ENCODE measurements at places on chromosomes 16 and 17.
A peak's percentile ranks its signal among the peaks of the same experiment; 100 is the strongest.

DNA sequence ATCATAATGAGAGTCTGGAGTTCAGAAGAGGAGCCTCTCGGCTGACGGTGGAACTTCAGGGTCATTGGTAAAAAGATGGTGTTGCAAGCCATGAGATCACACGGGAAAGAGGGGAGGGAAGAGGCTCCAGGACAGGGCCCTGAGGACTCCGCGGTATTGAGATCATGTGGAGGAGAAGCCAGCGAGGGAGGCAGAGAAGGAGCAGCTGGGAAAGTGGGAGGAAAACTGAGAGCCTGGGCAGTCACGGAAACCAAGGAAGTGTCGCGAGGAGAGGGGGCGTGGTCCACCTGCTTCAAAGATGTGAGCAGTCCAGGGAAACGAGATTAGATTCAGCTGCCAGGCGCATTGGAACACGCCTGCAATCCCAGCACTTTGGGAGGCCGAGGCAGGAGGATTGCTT lies 27.7 kb upstream of the SBK1 start:
- peak; percentile 61 for DNase-seq

GRCh38 chr16:49931916-49932315 lies 76.0 kb upstream of the ZNF423 start:
- no peak for DNase-seq

DNA sequence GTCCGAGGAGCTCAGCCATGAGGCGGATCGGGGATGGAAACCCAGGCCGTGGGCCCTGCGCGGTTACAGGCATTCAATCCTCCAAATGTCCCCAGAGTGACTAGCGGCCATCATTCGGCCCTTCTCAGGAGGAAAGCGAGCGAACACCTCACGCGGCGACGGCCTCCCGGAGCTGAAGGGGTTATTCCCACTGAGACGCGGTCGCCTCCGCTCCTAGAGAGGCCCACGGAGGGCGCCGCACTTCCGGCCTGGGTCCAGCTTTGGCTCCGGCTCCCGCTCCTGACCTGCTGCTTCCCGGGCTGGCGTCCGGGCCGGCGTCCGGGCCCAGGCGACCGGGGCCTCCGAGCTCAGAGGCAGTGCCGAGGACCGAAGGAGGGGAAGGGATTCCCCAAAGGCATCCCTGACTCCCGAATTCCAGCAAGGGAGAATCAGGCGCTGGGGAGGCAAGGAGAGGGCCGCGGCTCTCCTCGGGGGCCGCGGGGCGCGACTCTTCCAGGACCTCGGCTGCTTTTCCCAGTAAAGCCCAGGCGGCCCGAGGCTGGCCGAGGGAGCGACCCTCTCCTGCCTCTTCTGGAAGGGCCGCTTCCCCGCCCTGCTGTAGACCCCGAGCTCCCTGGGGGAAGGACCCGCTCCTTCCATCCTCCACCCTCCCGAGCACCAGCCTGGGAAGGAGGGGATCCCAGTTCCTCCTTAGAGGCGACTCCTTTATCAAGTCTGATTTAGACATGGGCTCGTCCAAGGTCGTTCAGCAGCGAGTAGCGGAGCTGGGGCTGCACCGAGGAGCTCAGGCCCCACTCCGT lies 18.6 kb upstream of the ZNF629 start:
- DNase-seq, result peak; percentile 87

- no peak for DNase-seq
Observed at GRCh38 chr16:73890186-73891128, 406.2 kb upstream of the PSMD7 start.

DNA sequence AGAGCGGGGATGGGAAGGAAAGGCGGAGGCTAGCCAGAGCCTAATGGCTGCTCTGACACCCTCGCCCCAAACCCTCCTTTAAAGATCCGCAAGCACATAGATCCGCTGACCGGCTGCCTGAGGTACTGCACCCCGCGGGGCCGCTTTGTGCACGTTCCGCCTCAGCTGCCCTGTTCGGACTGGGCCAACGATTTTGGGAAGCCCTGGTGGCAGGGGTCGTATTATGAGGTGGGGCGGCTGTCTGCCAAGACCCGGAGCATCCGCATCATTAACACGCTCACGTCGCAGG lies 663 bp downstream of the CYB5D1 start:
- peak; percentile 66 for DNase-seq

DNA sequence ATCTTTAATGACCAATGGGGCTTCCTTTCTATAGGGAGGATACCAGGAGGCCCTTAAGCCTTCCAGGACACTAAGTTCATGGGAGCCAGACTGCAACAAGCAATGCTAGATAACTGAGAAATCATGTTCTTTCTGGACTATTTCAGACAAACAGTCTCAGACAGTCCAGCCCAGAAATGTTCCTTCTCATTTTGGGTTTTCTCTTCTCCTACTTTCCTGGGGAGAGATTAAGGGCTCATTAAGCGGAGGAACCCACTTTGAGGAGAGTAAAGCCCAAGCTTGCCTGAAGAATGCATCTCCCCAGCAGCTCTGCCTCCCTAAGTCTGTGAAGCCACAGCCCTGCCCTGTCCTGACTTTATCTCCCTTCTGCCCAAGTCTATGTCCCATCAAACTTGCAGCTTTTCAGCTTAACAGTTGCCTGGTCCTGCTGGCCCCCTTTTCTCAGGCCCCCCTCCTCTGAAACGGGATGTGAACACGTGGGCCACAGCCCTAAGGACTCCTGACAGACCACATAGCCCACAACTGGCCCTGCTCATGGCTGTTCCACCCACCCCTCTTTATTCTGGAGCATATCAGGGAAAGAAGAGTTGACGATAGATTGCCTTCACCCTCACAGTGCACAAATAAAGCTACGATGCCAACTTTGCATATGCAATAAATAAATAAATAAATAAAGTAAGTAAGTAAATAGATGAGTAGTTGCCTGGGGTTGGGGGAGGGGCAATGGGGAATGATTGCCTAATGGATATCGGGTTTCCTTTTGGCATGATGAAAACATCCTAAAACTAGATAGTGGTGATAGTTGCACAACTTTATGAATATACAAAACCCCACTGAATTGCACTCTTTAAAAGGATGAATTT lies 111.0 kb downstream of the N4BP1 start:
- DNase-seq, result peak; percentile 18

DNA sequence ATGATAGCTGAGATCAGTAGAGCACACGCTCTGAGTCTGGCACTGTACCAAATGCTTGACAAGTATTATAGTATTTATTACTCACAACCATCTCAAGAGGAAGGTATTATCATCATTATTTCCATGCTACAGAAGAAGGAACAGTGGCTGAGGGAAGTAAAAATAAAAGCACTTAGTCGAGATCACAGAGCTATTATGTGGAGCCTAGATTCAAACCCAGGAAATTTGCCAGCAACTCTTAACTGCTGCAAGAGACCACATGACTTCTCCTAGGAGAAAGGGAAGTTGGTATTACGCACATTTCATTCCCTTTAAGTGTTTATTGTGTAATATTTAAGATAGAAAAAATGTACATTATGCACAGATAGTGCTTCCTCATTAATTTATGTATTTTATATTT lies 1.0 kb upstream of the RHOT1 start:
- no peak for DNase-seq

DNA sequence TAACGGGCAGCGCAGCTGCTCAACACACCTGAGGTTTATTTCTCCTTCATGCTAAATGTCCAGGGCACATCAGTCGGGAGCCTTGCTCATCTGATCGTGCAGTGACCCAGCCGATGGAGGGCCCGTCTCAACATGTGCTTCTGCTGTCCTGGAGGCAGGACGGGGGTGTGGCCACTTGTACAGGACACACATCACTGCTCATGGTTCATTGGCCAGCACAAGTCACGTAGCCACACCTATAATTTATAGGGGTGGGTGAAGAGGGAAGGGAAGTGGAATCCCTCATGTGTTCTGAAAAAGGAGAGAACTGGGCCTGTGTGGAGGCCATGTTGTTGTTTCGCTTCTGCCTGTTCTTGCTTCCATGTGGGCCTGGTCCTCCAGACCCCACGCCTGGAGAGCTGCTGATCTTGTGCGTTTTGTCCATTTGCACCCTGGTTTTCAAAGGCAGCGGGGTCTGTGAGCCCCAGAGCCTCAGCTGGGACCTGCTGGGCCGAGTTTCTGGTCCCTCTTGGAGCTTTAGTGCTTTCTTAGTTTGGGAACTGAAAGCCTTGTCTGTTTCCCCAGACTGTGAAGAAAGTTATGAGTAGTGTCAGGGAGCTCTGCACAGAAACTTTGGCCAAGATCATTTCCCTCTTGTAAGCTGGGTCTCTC lies 60.5 kb downstream of the CMIP start:
- DNase-seq, result no peak

GRCh38 chr17:39209317-39210092 lies 9.4 kb downstream of the RPL19 start:
- DNase-seq, result peak; percentile 76

DNA sequence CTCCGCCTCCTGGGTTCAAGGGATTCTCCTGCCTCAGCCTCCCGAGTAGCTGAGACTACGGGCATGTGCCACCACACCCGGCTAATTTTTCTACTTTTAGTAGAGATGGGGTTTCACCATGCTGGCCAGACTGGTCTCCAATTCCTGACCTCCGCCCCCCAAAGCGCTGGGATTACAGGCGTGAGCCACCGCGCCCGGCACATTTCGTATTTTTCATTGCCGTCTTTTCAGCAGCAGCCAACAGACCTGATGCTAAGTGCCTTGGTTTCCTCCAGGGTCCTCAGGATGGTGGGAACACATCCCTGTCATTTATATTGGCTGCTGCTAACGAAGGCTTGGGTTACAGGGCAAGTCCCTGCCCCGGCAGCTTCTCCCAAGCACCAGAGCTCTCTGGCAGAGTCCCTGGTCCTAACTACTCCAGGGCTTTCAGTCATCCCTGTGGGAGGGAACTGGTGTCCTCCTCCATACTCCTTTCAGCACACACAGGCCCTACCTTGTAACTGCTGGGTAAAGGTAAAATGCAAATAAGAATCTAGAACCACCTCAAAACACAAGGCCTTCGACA lies 1.5 kb upstream of the RNF157 start:
- DNase-seq, result no peak

GRCh38 chr17:43431714-43432523 lies 33.1 kb downstream of the ARL4D start:
- DNase-seq, result no peak

DNA sequence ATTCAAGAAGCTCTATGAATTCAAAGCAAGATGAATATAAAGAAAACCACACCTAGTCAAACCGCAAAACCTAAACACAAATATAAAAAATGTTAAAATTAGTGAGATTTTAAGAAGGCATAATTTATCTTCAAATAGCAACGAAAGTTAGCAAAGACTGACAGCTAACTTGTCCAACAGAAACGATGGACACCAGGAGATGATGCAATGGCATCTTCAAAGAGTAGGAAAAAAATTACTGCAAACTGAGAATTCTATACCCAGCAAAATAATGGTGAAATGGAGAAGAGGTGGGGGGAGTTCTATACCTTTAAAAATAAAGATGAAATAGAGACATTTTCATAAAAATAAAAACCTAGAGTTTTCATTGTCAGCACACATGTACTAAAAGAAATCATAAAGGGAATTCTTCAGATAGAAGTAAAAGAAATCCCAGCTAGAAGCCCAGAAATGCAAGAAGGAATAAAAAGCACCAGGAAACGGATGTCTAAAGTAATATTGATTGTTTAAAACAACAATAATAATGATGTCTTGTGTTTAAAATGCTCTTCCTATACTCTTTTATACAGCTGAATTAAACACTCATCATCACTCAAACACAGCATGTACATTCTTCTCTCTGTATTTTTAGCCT lies 24.6 kb upstream of the TANC2 start:
- no peak for DNase-seq

DNA sequence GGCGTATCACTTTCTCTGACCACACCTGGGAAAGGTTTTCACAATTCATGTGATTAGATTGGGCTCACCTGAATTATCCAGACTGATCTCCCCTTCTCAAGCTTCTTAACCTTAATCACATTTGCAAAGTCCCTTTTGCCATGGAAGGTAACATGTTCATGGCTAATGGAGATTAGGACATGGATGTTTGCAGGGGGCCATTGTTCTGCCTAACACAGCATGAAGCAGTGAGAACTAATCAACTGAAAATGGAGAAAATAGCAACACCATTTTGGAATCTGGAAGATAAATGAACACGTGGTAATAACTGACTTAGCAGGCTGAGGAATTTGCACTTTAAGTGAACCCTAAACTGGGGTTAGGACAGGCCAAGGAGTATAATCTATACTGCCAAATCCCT lies 25.0 kb upstream of the SBK1 start:
- no peak for DNase-seq

- peak; percentile 62 for DNase-seq
Observed at GRCh38 chr17:42682722-42683403, 532 bp downstream of the CNTNAP1 start.

DNA sequence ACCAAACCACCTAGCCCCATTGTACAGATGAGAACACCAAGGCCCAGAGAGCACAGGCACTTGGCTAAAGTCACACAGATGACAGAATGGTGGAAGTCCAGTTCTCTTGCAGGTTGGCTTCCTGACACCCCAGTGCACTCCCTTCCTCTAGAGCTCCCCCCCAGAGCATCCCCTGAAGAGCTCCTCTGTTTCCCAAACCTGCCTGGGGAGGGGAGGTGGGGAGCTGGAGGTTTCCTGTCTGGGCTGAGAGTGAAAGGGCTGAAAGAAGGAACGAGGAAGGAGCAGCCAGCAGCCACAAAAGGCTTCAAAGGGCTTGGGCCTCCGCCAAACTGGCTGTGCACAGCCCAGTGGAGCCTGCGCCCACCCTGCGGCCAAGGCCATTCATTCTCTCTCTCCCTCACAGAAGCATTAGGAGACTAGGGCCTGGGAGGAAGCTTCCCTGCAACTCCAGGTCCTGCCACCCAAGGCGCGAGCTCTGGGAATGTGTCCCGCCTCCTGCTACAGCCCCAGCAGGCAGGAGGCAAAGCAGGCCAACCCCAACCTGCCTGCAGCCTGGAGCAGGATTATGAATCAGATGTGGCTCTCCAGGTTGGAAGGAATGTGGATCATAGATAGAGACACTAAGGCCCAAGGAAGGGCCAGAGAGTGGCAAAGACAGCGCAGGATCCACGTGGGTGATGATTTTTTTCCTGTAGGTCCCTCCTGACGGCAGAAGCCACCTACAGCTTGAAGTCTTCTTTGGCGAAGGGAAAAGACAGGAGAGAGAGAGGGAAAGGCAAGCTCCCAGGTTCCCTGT lies 913 bp downstream of the SLC13A5 start:
- no peak for DNase-seq

GRCh38 chr16:14445937-14446715 lies 183.9 kb downstream of the PARN start:
- DNase-seq, result no peak

- no peak for DNase-seq
Observed at GRCh38 chr17:76379275-76379641, 5.2 kb upstream of the SPHK1 start.

DNA sequence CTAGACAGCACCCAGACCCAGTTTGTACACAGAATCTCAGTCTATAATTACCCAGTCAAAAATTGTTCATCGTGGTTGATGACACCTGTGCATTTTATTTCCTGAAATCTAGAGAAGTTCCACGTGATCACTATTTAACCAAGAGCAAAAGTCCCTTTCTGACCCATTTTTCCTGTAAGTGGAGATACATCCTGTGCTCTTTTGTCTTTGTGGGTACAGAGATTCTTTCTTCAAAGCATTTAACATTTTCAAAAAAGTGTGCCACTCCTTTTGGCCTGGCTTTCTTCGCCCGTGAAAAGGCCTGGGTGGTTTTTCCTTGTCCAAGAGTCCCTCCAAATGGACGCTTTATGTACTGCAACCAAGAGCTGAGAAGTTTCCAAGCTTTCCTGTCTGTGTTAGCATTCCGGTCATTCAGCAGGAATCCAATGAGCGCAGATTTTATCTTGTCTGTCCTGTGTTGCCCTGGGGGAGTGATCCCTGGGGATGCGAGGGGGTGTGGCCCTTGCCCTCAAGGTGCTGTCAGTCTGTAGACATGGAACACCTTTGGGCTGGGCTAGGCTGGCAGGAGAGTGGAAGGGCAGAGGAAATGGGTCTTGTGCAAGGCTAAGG lies 161.1 kb upstream of the CACNG5 start:
- DNase-seq, result peak; percentile 50
